ENCODE measurements at places on chromosomes 2 and 18.

DNA sequence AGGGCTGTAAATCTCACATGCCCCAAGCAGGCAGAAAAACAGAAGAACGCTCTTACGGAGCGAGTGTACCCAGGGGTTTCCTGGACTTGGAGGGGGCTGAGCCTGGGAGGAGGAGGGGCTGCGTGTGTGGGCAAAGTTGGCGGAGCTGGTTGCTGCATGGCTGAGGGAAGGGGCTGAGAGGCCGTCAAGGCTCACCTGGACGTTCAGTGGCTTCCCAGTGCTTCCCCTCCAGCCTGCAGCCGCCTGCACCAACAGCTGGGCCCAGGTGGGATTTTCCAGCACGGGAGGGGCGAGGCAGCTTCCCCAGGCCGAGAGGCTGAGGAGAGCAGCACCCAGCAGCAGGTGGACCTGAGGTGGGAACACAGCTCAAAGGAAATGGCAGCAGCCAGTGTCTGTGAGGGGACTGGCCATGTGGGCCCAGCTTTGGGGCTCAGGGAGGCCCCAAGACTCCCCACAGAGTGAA is 70.6 kb upstream of the CTDP1 start:
- DNase-seq = no peak

- no peak for DNase-seq
Measured at GRCh38 chr2:23557455-23557854, 172.5 kb downstream of the KLHL29 start.

GRCh38 chr18:7822435-7823331 is 255.6 kb downstream of the PTPRM start:
- DNase-seq = no peak

DNA sequence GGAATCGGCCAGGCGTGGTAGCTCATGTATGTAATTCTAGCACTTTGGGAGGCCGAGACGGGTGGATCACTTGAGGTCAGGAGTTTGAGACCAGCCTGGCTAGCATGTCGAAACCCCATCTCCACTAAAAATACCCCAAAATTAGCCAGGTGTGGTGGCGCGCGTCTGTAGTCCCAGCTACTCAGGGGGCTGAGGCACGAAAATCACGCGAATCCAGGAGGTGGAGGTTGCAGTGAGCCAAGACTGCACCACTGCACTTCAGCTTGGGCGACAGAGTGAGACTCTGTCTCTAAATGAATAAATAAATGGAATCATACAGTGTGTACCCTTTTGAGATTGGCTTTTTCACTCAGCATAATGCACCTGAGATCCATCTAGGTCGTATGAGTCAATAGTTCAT is 19.4 kb upstream of the TTC39C start:
- DNase-seq = no peak

DNA sequence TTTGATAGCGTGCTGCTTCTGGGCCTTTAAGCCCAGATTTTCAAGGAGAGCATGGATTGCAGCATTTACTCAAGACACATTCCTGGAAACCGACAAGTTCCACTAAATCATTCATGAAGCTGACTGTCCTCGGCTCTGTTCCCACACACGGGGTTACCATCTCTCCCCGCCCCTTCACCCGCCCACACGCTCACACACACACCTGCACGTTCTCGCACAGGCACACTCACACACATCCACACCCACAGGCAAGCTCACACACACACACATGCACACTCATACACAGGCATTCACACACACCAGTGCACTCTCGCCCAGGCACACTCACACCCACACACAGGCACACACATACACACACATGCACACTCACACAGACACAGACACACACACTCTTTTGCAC is 150.0 kb upstream of the AGAP1 start:
- no peak for DNase-seq

DNA sequence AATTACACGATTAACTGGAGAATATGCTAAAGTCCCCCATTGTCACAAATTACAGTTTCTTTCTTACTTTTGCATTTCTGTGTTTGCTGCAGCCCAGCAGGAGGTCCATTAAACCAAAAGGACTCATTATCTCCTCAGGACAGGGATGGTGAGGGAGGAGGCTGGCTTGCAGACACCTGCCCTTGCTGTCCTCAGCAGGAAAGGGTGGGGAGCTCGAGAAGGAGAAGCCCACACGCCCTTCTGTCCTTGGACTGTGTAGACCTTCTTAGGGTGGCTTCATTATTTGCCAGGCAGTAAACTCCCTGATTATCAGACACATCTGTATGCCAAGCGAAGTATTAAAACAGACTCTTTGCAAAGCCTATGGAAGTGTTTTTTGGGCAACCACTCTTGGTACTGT is 196.0 kb downstream of the LDLRAD4 start:
- DNase-seq = peak; percentile 78

- DNase-seq = no peak
Measured at GRCh38 chr2:64218137-64218802, 74.0 kb upstream of the PELI1 start.

GRCh38 chr2:226383461-226383860 is 416.2 kb downstream of the IRS1 start:
- DNase-seq = no peak

- DNase-seq = no peak
Measured at GRCh38 chr2:222688917-222689316, 17.5 kb downstream of the MOGAT1 start.

- DNase-seq = no peak
Measured at GRCh38 chr2:121836611-121837010, 81.2 kb downstream of the TSN start.

DNA sequence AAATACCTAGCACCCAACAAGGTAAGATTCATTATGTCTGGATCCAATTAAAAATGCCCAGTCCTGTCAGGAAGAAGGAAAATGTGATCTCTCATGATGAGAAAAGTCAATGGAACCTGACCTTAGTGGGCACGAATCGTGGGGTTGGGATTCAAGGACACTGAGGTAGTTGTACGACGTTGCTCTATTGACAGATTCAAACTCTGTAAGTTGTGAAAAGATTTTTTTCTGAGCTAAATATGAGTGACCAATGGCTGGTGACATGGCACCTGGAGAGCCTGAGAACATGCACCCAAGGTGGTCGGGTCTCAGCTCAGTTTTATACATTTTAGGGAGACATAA is 148.2 kb downstream of the NDUFA10 start:
- no peak for DNase-seq

DNA sequence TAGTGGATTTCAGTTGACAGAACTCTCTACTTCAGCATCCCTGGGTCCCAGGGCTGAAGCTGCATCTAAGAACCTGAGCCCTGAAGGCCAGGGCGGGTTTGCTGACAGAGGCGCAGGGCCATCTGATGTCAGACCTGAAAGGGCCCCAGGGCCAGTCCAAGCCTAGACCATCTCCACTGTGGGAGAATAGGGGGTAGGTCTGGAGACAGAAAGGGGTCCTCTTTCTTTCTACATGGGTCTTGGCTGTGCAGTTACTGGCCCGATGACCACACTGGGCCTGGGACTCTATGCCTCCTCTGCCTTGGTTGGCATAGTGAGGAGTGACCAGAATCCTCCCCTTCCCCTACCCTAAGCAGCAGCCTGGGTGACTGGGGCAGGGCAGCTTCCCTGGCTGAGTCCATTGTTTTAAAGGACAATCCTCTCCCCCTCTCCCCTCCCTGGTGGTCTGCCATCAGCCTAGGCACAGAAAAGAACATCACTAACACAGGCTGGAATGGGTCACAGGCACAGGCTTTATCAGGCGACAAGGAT is 34.5 kb downstream of the HS1BP3 start:
- no peak for DNase-seq

GRCh38 chr2:177391822-177392372 is 676 bp upstream of the AGPS start:
- DNase-seq = no peak

GRCh38 chr2:228853151-228853550 is 417.9 kb downstream of the PID1 start:
- DNase-seq = no peak

DNA sequence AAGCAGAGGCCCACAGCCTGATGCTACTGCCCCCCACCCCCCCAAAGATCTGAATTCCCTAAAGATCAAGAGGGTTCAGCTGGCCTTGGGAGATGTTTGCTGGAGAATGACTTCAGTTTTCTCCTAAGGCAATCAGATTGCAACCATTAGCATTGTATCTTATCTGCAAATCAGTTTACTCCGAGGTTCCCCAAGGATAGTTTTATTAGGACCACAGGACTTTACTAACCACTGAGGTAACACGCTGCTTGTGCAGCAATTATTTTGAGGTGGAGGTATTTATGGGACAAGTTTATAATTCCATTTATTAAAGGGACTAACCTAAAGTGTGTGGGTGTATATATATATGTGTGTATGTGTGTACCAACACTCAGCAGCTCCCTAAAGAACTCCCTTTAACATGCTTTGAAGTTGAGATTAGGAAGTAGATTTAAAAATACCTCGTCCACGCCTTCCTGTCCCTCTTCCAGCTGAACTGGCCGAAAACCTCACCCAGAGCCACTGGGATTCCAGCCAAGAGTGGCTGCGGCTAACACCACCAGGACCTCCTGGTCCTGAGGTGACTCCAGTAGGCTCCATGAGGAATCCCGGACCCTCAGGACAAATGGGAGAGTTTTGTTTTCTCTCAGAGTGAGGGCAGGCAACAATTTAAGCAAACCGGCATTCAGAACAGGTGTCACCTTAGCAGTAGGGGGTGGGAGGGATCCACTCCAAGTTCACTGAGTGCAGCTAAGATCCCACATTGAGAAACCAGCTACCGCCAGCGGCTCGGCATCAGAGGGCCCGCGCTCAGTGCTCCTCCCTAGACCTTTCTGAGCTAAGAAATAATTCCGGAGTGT is 3.0 kb upstream of the DLX1 start:
- DNase-seq = no peak

- no peak for DNase-seq
Measured at GRCh38 chr18:61448316-61448715, 115.1 kb downstream of the CDH20 start.

GRCh38 chr2:136016836-136017235 is 31.4 kb upstream of the DARS1 start:
- no peak for DNase-seq

DNA sequence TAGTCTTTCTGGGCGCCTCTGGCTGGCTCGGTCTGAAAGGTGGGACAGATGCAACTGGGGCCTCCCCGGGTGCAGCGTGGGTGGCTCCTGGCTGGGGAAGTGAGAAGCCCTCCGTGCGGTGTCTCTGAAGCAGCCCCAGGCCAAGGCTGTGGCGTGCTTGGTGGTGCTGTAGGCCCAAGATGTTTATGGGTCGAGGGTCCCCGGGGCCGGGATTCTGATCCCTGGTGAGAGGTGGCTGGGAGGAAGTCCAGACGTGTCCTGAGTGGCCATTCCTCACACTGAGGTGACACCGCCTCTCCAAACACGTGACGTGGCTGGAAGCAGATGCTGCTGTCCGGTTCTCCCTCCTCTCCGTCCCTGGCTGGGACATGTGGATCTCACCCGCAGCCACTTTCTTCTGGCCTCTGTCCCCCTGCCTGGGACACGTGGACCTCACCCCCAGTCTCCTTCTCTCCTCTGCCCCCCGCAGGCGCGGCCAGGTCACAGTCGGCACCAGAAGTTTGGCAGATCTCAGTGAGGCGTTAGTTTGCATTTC is 12.6 kb downstream of the RTP5 start:
- DNase-seq = peak; percentile 26

GRCh38 chr18:23992089-23992940 is 22.2 kb upstream of the TTC39C start:
- peak; percentile 87 for DNase-seq

GRCh38 chr2:129192841-129193253 is 786.6 kb upstream of the RAB6C start:
- no peak for DNase-seq

DNA sequence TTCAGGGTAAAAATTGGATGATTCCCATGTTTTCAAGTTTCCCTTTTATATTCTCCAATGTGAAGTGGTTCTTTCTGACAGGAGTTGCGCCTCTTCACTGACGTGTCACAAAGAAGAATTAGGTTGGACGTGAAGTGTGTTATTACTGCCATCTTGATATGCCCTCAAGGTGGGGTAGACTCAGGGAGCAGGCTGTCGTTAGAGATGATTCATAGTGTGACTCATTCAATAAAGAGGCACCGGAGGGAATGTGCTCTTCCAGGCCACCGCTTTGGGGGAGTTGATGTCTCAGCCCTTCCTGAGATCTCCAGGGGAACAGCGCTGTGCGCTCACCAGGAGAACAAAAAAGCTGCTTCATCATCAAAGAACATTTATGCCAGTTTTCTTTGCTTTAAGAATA is 3.6 kb upstream of the DGKD start:
- peak; percentile 44 for DNase-seq

- DNase-seq = peak; percentile 90
Measured at GRCh38 chr2:64049633-64050220, 30.5 kb upstream of the VPS54 start.

DNA sequence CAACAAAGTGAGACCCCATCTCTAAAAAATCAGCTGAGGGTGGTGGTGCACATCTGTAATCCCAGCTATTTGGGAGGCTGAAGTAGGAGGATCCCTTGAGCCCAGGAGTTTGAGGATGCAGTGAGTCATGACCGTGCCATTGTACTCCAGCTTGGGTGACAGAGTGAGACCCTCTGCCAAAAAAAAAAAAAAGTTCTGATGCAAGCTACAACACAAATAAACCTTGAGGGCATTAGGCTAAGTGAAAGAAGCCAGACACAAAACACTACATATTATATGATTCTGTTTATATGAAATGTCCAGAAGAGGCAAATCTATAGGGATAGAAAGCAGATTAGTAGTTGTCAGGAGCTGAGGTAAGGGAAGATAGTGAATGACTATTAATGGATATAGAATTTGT is 13.0 kb downstream of the YWHAQ start:
- no peak for DNase-seq

- DNase-seq = no peak
Measured at GRCh38 chr2:166344286-166345113, 31.2 kb downstream of the SCN9A start.

DNA sequence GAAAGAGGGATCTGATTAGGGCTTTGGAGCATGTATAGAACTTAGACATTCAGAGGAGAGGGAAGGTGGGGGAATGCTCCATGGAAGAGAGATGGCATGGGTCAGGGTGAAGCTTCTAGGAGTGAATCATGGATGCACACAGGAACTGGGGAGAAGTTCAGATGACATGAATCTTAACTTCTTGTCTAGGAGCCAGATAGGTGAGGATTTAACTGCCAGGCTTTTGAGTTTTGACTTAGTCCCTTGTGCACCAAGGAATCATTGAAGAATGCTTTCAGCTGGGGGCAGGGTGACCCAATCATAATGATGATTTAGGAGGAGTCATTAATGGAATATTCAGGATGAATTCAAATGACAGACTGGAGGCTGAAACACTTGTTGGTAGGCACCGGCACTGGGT is 48.7 kb downstream of the ACYP2 start:
- DNase-seq = no peak

GRCh38 chr2:72859831-72860262 is 27.4 kb upstream of the SPR start:
- peak; percentile 65 for DNase-seq

GRCh38 chr2:1698188-1698945 is 45.9 kb downstream of the PXDN start:
- peak; percentile 87 for DNase-seq

GRCh38 chr2:10083692-10084211 is 3.5 kb upstream of the CYS1 start:
- DNase-seq = peak; percentile 83

- DNase-seq = no peak
Measured at GRCh38 chr2:233764264-233764663, 4.2 kb downstream of the UGT1A1 start.

GRCh38 chr2:40120026-40120425 is 331.9 kb downstream of the SLC8A1 start:
- DNase-seq = no peak

Measured in NCI-H1417 (cell line).